Urinary bladder (tissue), 4 donors: ENCODE measurements at places on chromosomes 4 and X. TPM values are rescaled to one million over a fixed set of nuclear protein-coding genes. Genes with fewer than 3 reads are reported as not detected.

GRCh38 chr4:170015285-170015684 is 10.9 kb downstream of the MFAP3L start:
- no peak for DNase-seq

GRCh38 chrX:9670136-9670814 is 95.4 kb downstream of the GPR143 start:
- no peak for DNase-seq

LRAT gene
- total RNA-seq, result 0.58 TPM

DNA sequence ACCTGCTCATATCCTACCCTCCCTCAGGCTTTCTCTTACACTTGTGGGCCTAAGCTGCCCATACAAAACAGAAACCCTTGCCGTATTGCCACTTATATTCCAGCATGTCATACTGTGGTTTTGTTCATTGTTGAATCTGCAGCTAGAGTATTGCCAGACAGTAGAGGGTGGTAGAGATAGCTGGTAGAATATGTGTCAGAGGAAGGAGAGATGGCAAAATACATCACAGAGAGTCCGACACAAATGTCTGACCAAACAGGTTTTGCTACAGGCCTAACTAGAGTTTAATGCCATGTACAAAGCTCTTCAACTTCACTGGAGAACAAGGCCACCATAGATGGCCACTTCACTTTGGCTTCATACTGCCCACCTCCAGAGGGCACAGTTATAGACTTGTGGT is 160.1 kb downstream of the EFHC2 start:
- no peak for DNase-seq

UBL4A gene
- total RNA-seq, result 20.4 TPM

DNA sequence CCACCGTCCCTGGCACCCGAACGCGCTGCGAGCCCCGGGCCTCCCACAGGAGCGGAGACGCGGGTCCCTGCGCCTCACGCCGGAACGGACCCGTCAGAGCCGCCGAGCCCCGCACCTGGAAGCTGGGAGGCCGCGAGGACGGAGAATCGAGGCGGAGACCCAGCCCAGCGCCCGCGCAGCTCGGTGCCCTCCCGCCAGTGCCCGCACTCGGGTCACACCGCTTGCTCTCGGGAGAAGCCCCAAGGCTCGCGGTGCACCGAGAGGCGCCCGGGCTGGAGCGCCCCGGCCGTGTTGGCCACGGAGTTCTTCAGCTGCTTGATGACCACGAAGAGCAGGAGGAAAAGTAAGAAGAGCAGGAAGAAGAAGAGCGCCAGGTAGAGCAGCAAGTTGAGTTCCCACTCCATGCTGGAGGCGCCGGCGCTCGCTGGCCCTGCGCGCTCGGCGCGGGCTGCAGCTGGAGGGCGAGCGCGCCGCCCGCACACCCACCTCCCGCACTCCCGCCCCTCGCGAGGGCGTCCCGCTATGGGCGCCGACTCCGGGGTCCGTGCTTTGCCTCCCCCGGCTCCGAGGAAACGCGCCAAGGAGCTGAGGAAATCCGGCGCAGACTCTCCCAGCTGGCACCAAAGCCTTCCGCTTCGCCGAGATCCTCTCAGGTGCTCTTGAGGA is at the start of gene SMIM43:
Gene SMIM43, minus strand, starts transcription at position 463 of the 666 bp plus-strand sequence. Its CDS starts 59 bp downstream, at position 404.
- DNase-seq, result no peak

PRSS12 gene
- 34.7 TPM for total RNA-seq

DNA sequence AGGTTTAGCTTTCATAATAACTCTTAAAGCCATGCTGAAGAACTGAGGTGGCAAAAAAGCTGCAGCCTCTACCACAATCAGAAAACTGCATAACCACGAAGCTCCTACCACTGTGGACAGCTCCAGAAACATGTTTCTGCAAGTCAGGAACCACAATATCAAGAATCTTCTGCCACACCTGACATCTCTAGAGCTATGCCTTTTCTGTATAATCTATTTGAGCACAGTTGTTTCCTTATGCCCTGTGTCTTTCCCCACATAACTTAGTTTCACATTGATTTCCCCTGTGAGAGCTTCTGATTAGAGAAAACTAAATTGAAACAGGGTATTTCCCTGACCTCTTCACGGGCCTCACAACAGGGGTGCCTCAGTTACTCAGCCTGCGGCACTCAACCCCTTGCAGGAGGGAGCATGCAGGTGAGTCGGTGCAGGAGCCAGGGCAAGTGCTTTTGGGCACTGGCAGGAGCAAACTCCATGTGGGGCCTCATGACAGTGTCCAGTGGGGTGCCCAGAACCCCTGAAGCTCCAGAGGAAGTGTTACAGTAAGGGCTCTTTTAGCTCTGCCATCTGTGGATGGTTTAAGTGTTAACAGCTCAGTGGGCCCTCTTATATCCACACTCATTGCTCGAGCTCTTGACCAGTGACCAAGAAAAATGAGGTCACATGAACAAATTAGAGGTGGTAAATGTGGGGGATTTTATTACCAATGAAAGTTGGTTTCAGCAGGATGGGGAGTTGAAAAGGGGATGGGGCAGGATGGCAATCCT is 132.8 kb upstream of the BMP3 start:
- DNase-seq, result no peak

GRCh38 chrX:9338986-9339385 is 125.9 kb upstream of the TBL1X start:
- no peak for DNase-seq

DNA sequence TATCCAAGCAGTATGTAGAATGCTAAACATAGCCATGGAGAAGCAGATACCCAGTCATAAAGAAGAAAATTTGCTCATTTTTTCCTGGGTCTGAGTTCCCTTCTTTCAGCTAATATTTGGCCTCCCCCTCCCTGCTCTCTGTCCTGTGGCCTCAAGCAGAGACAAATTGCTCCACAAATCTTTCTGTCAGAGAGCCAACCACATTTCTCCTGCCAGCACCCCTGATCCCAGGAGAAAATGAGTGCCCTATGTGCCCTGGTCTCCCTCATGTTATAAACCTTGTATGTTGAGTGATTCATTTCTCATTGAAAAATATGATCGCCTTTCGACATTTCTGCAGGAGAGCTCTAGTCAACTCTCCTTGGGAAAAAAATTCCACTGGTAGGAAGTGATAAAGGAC is 82.0 kb downstream of the TMEM156 start:
- DNase-seq, result no peak

COL4A5 gene
- 296 TPM for total RNA-seq

ARL13A gene
- not detected for total RNA-seq

IL9R gene
- 0.63 TPM for total RNA-seq

- no peak for DNase-seq
These were observed 102.7 kb upstream of the RBPJ start for GRCh38 chr4:26217961-26218676.

PSMD10 gene
- total RNA-seq, result 69.0 TPM

SUPT20HL2 gene
- total RNA-seq, result not detected

HSFX1 gene
- 0.95 TPM for total RNA-seq

SULT1B1 gene
- total RNA-seq, result 1.2 TPM

EGF gene
- total RNA-seq, result 3.0 TPM
